Endothelial cell of umbilical vein (primary cell): ENCODE measurements at places on chromosomes 13 and 19. TPM values are rescaled to one million over a fixed set of nuclear protein-coding genes. Genes with fewer than 3 reads are reported as not detected.

DNA sequence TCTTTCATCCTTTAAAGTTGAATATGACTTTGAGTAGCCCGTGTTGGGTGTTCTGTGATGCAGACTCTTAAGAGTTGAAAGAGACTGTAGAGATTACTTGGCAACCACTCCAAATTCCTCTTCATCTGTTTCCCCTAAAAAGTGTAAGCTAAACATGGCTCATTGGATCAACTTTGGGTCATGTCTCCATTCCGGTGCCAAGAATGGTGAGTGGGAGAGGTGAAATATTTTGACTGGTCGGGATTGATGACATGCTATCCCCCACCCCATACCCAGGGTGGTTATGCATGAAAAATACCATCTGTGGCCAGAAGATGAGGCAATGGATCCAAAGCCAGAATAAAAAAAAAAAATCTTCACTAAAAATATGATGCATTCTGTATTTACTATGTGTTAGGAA, 281.3 kb upstream of the SOX21 start:
- H3K27me3 ChIP-seq = peaks cover 23% of the 10 kb centered on the region
- no peaks in the 10 kb centered on the region for H3K36me3 ChIP-seq
- no peak overlapping the region for H3K4me3 ChIP-seq
- no peak for DNase-seq
- H3K27ac ChIP-seq = no peak overlapping the region

DNA sequence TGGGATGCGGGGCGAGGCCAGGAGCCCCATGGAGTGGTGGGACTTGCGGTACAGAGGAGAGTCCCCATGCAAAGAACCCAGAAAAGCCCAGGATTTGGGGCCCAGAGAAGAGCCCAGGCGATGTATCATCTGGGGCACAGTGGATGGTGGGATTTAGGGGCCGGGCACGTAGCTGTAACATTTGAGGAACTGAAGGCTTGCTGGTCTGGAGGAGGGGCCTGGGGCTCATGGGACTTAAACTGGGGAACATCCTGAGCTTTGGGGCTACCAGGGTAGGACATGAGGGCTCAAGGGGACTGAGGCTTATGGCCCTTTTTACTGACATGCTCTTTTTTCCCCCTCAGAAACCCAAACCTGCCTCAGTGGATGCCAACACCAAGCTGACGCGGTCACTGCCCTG, 13.5 kb downstream of the MED25 start:
- no peak overlapping the region for H3K27ac ChIP-seq
- H3K4me3 ChIP-seq = no peak overlapping the region
- peaks cover 8% of the 10 kb centered on the region for H3K4me1 ChIP-seq
- H3K36me3 ChIP-seq = peaks cover 63% of the 10 kb centered on the region
- no peaks in the 10 kb centered on the region for H3K27me3 ChIP-seq
- no peak for DNase-seq

GRCh38 chr19:52188822-52189734, 774 bp upstream of the PPP2R1A start:
- no peaks in the 10 kb centered on the region for H3K27me3 ChIP-seq
- peak overlapping the region; percentile 6 for H3K27ac ChIP-seq
- peaks cover 16% of the 10 kb centered on the region for H3K4me1 ChIP-seq
- H3K36me3 ChIP-seq = no peaks in the 10 kb centered on the region

DNA sequence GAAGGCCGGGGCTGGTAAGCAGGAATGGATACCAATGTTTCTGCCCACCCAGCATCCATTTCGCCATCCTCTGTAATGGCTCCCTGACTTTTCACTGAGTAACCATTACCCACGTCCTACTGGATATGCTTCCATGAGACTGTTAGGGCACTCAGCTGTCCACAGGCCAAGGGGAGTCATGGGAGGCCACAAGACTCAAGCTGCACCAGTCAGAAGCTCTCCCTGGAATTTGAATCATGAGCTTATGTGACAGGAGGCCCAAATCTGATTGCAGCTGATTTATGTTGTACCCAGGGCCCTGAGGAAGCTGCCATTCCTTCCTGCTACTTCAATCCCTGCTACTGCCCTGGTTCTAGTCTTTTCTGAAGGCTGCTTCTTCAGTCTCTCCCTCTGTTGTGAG, 28.3 kb downstream of the DEDD2 start:
- no peaks in the 10 kb centered on the region for H3K4me1 ChIP-seq
- H3K4me3 ChIP-seq = no peak overlapping the region
- H3K36me3 ChIP-seq = no peaks in the 10 kb centered on the region

GRCh38 chr13:48043789-48044503, 6.4 kb downstream of the NUDT15 start:
- peak overlapping the region; percentile 21 for H3K27ac ChIP-seq
- peak; percentile 67 for DNase-seq
- peaks cover 13% of the 10 kb centered on the region for H3K4me1 ChIP-seq
- peak overlapping the region; percentile 12 for H3K4me3 ChIP-seq
- H3K27me3 ChIP-seq = no peaks in the 10 kb centered on the region
- peaks cover 3% of the 10 kb centered on the region for H3K36me3 ChIP-seq

DNA sequence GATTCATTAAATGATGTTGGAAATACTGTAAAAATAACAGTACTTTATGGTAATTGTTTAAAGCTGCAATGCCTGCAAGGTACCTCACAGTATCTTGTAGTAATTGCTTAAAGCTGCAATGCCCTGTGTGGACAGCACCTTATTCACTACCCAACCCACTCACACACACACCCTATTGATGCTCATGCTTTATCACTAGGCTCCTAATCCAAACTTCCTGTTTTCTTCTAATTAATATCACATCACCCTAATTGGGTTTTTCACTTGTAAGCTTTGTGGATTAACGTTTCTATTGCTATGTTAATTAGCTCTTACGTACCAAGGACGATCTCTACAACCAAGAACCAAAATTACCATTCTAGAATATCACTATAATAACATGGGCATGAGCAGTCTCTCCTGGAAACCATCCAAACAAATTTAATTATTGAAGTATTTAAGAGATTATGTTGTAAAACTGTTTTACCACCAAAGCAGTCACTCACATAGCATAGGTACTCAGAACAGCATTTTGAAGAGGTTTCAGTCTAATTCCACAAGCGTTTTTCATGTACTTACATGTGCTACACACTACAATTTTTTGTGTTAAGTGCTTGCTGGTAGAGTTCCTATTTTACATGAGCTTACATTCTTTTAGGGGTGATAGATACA, 303.8 kb downstream of the PCDH9 start:
- peaks cover 13% of the 10 kb centered on the region for H3K4me1 ChIP-seq
- no peak for DNase-seq
- no peaks in the 10 kb centered on the region for H3K36me3 ChIP-seq
- no peak overlapping the region for H3K4me3 ChIP-seq

- H3K27me3 ChIP-seq = no peaks in the 10 kb centered on the region
- H3K4me3 ChIP-seq = no peak overlapping the region
- H3K36me3 ChIP-seq = no peaks in the 10 kb centered on the region
- no peaks in the 10 kb centered on the region for H3K4me1 ChIP-seq
- no peak for DNase-seq
- no peak overlapping the region for H3K27ac ChIP-seq
Measured at GRCh38 chr19:19721896-19722295, 11.0 kb downstream of the ZNF14 start.

DNA sequence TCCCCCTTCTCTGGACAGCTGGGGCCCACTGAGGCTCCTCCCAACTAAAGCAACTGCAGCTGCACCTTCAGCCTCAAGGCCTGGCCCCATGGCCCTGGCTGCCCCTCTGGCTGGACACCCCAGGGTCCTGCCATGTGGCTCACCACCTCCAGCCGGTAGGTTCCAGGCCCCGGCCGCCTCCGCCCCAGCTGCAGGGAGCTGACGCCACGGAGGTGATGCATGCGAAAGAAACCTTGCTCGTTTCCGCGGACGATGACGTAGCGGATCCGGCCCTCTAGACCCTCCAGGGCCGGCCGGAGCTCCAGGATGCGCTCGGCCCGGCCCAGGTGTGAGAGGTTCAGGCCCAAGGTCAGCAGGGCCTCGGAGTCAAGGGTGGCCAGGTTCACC, 13.3 kb downstream of the CCL25 start:
- no peaks in the 10 kb centered on the region for H3K27me3 ChIP-seq
- no peaks in the 10 kb centered on the region for H3K4me1 ChIP-seq
- H3K27ac ChIP-seq = no peak overlapping the region
- no peak for DNase-seq
- H3K36me3 ChIP-seq = no peaks in the 10 kb centered on the region

Gene S1PR4
- polyA plus RNA-seq = 2.5 and 2.8 TPM in 2 replicates

Gene POLR1G
- polyA plus RNA-seq = 6.6 and 6.7 TPM in 2 replicates
